ENCODE measurements at places on chromosomes 5 and 9.
A peak's percentile ranks its signal among the peaks of the same experiment; 100 is the strongest.

GRCh38 chr9:1087120-1087881 lies 37.1 kb downstream of the DMRT2 start:
- no peak for DNase-seq

GRCh38 chr9:70121818-70122436 lies 78.3 kb downstream of the MAMDC2 start:
- DNase-seq, result no peak

DNA sequence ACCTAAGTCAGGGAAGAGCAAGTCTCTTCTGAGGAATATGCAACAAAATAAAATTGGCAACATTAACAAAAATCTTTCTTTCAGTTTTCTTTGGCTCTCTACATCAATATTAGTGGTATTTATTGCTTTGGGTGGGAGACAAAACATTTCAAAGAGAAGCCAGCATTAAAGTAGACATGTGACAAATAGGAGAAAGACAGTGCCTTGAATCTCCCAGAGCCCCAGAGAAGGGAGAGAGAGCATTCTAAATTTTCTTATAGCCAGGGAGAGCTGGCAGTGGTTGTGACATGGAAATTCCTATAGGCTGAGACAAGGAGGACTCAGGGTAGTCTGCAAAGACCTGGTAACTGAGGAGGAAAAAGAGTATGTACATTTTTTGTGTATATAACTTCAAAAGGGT lies 79.4 kb upstream of the NREP start:
- no peak for DNase-seq

DNA sequence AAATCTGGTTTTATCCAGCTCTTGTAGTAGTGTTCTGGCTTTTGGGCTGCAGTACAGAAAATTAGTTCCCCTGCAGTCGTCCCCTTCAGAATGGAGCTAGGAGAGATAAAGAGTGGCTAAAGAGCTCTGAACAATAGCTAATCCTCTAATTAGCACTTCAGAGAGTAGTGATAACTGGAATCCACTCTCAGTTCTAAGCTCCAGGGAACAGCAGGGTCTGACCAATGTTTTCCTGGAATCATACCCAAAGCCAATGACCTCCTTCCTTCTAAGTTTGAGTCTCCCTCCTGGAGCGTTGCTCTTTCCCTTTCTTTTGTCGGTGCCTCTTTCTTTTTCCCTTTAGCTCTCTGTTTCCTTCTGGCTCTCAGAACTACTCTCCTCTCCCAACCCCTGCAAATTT lies 47.4 kb downstream of the MFAP3 start:
- no peak for DNase-seq

DNA sequence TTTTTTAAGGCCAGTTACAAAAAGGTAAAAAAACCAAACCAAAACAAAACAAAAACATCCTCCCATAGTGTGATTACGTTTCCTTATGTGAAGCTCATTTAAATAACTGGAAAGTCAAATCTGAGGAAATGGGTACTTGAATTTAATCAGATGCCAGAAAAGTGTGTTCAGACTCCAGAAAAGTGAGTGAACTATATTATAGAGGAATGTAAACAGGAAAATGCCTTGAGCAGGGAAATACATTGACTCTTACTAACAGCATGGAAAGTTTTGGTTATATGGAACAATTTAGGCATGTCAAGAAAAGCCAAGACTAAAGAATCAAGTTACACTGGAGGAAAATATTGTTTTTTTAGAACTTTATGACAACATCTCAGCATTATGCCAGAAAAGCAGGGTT lies 37.8 kb upstream of the RNF20 start:
- no peak for DNase-seq

- peak; percentile 75 for DNase-seq
Observed at GRCh38 chr9:97987487-97987886, 4.3 kb downstream of the ANP32B start.

GRCh38 chr9:22170990-22171670 lies 162.0 kb upstream of the CDKN2B start:
- DNase-seq, result no peak

- DNase-seq, result no peak
Observed at GRCh38 chr9:137454597-137455358, 4.4 kb downstream of the NSMF start.

DNA sequence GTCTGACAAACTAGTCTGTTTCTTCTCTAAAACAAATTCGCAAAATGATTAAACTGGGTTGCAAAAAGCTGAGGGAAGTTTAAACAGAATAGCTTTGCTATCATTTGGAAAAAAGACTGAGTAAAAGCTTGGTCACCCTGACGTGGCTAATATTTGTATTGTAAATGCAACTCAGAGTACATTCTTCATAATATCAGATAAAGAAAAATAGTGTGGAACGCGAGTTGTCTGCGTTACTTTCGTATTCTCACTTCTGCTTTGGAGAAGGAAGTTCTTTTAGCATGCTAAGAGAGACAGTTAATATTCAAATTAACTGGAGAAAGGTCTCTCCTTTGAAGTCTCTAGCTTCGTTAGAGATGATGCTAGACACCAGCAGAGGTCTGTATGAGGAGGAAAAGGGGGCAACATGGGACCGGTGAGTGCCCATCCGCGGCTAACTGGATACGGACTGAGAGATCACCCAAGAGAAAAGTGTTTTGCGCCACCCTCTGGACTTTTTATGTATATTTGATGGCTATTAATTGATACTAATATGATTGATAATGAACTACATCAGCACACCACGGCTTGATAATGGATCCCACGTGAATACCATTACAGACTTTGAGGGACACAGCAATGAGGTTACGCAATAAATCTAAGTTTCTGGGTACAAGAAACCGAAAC lies 2.9 kb upstream of the CNTRL start:
- no peak for DNase-seq

DNA sequence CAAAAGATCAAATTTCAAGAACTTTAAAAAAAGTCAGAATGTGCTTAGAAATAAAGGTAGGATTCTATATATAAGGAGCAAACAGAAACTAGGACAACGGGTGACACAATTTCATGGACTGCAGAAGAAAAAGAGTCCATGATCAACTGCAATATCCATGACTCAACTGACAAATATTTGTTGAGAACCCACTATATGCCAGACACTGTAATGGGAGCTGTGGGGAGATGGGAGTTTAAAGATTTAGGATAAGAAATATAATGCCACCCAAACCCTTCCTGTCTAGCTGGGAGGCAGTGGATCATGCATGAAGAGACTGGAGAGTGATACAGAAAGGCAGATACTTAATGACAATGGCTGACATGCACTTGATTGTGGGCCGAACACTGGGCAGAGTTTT lies 27.6 kb upstream of the CCDC112 start:
- DNase-seq, result no peak

GRCh38 chr5:38739705-38740045 lies 106.1 kb upstream of the OSMR start:
- no peak for DNase-seq

GRCh38 chr5:176319827-176320554 lies 41.6 kb downstream of the KIAA1191 start:
- peak; percentile 20 for DNase-seq

DNA sequence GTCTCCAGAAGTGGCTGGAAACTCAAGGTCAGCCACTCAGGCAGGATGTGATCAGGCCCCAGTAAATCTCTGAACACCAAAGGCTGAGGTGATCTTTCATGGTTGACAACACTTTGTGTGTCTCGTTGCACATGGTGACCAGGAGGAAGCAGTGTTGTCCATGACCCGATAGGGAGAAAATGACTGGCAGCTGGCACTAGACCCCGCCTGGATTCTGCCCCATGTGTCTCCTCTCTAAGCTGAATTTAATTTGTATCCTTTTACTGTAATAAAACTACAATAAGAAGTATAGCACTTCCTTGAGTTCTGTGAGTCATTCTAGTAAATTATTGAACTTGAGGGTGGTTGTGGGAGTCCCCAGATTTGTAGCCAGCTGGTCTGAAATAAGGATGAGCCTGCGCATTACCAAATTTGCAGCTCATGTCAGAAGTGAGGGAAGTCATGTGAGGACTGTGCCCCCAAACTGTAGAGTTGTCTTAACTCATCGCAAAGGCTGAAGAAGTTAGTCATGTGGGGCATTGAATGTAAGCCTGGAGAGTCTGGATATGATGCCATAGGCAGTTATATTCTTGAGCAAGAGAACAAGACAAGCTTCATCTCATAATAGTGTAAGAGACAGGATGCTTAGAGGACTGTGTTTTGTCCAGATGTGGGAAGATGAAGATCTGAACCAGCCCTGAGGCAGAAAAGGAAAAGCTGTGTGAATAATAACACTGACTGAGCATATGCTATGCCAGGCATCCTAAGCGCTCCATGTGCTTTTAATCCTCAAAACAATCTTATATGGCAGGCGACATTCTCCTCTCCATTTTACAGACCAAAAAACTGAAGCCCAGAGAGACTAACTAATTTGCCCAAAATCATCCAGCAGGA lies 55.9 kb downstream of the TMEM215 start:
- DNase-seq, result no peak

GRCh38 chr5:135308245-135308644 lies 90.8 kb downstream of the MACROH2A1 start:
- DNase-seq, result no peak

- no peak for DNase-seq
Observed at GRCh38 chr5:174340226-174340625, 294.7 kb downstream of the NSG2 start.

GRCh38 chr5:149063017-149063687 lies at the start of gene SH3TC2:
TSS of gene SH3TC2 (minus strand) at chr5:149063062. CDS start at chr5:149063022, 40 bp downstream.
- DNase-seq, result no peak

DNA sequence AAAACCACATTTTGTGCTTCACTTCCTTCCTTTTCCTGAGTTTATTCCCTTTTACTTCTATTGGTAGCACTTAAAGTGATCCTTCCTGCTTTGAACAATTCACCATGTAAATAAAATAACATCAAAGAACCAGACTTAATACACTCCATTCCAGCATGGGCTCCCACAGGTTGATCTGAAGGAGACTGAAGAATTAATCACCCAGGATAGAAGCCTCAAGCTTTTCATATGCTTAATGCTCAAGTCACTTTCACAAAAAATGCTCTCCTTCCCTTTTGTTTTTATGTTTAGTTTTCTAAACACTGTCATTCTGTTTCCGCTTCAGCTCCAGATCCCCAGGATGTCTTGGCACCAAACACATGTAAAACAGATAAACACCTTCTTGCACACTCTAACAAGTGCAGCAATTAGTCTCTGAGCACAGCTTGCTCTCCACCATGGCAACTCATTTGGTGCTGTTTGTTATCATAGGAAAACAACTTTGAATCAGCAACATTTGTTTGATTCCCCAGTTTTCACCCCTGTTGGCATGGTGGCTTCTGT lies 37.0 kb downstream of the DMRTA1 start:
- no peak for DNase-seq

DNA sequence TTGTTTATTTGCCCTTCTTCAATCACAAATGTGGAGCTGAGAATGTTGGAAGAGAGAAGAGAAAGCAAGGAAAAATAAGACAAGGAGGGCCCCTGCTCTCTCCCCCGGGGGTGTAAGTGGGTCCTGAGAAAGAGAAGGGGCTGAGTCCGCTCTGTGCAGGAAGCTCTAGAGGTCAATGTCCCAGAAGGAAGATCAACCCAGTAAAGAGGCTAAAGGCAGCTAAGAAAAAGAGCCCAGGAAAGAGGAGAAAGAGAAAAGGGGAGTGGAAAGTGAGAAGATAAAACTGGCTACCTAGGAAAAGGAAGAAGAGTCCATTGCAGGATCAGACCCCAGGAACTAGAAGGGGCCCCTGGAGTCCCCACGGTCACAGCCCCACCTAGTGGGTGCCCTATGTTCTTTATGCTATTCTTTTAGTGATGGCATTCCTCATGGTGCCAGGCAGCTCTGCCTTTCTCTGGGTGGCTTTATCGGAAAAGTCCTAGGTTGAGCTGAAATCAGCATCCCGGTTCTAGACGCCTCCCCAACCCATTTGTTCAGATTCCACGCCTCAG lies 583.4 kb downstream of the ACTL7B start:
- no peak for DNase-seq

- no peak for DNase-seq
Observed at GRCh38 chr5:75567710-75568109, 43.5 kb upstream of the ANKDD1B start.

DNA sequence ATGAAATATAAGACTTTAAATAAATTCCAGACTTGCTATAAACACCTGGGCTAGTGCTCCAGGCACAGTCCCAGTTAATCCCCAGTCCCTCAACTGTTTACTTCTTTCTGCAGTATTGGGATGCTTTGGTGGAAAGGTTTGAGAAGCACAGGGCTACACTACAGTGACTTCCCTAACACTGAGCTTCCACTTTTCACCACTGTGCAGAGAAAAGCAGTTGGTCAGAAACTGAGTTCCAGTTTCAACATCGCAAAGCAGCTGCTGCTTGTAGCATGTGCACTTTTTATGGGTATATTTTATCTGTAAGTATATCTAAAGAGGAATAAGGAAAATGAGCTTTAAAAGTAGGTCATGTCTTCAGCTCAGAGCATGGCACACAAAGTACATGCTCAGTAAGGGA lies 339.7 kb downstream of the NTRK2 start:
- DNase-seq, result no peak

GRCh38 chr5:60668686-60669304 lies 31.2 kb downstream of the DEPDC1B start:
- peak; percentile 44 for DNase-seq

GRCh38 chr9:21294904-21295538 lies 10.1 kb downstream of the IFNA5 start:
- DNase-seq, result no peak

DNA sequence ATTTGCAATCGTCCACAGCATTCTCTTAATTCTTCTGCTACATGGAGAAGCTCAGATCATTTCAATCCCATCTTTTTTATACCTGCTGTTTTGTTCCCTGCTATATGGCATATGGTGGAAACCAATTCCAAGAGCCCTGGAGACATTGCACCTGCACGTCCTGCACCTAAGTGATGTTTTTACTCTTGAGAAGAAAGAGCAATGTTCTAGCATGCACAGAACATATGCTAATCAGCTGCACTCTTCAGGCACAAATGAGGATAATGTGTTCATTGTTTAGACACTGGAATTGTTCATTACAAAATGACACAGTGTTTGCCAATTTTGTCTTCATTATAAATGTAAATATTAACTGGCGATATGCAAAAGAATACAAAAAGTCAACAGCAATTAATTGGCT lies 935.8 kb downstream of the TLE4 start:
- no peak for DNase-seq

DNA sequence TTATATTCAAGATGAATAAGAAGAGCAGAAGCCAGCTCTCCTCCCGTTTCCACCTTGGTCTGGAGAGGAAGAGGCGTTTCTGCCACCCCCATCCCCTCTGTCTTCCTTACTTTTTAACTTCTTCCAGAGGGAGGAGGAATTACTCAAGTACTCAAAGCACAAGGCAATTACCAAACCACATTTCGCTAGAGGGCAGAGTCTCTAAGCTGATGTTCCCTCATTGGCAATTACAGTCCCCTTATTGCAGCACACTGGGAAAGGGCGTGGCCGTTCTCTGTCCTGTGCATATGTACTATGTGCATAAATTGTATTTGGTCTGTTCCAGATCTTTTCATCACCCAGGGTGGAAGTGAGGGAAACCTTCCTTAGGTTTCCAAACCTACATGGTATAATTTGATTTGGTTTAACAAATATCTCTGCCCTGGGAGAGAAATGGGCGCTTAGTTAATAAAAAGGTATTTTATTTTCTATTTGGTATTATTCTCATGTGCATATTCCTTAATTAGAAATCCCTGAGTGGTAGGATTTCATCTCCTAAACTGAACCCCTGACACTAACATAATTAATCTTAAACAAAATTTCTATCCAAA lies 29.8 kb upstream of the ALDOB start:
- peak; percentile 48 for DNase-seq

GRCh38 chr5:131521252-131521651 lies 113.8 kb downstream of the RAPGEF6 start:
- no peak for DNase-seq

- no peak for DNase-seq
Observed at GRCh38 chr9:34506623-34507022, 16.2 kb downstream of the ENHO start.

GRCh38 chr9:97704851-97705250 lies 7.7 kb upstream of the XPA start:
- no peak for DNase-seq

All from Jurkat, Clone E6-1 (cell line).